ENCODE measurements at places on chromosomes 2 and 18.
A peak's percentile ranks its signal among the peaks of the same experiment; 100 is the strongest.

DNA sequence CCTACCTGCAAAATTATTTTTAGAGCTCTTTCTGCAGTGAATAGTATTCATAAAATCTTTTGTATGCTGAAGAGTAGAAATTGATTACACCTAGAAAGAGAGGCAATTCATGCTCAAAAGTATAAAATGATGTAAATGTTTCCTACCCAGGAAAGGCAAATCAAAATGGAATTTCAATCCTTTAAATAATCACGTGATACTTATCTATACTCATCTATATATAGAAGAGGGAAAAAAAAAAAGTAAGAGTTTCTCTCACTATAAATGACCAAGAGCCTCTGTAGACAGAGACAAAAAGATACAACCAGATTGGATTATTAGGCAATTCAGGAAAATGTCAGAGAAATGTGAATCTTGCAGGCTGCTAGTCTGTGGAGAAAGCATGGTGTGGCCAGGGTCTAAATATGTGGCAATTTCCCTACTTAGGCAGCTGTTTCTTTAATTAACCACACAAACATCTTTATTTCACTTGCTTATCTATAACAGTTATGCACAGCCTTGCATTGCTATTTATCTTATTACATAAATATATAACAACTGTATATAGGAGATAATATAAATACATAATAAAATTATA is 39.5 kb downstream of the METTL8 start:
- no peak for DNase-seq

GRCh38 chr2:162126527-162126926 is 25.5 kb downstream of the GCG start:
- no peak for DNase-seq

- DNase-seq: peak; percentile 73
Observed at GRCh38 chr2:204260162-204260877, 285.0 kb upstream of the PARD3B start.

DNA sequence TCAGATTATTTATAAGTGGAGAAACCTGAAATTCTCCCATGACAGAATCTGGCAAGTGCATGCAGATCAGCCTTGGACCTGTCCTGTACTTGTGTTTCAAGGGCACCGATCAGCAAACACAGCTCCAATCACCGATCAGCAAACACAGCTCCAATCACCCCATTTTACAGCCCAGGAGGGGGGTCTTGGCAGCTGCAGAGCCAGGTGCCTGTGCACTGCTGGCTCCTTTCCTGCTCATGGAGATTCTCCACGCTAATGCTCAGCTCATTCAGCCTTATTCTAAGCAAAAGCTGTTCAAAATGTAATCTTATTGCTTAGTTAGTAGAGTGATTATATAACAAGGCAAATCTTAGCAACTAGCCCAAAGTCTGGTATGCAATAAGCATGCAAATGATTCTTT is 623.1 kb upstream of the HS6ST1 start:
- no peak for DNase-seq

GRCh38 chr18:10919851-10920250 is 229.5 kb downstream of the PIEZO2 start:
- DNase-seq: no peak

DNA sequence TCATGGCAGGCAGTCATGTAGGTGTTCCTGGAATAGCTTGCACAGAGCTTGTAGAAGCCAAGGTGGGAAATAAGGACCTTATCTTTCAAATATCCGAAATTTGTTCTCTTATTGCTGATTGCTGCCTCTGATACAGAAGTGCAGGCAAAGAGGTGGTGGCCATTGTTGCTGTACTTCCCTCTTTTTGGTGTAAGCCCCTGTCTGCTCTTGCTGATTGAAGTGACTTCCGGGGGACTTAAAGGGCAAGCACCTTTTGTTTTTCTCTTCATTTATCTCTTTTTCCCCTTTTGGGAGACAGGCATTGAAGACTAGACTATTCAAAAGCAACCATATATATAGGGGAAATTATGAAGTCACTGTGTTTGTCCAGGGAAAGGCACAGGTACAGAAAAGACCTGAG is 131.6 kb upstream of the OTX1 start:
- no peak for DNase-seq

GRCh38 chr2:162053066-162053807 is 20.8 kb downstream of the DPP4 start:
- no peak for DNase-seq

- peak; percentile 47 for DNase-seq
Observed at GRCh38 chr18:2854875-2855274, 8.1 kb downstream of the EMILIN2 start.

- DNase-seq: peak; percentile 76
Observed at GRCh38 chr2:84901593-84902120, 3.8 kb upstream of the TMSB10 start.

DNA sequence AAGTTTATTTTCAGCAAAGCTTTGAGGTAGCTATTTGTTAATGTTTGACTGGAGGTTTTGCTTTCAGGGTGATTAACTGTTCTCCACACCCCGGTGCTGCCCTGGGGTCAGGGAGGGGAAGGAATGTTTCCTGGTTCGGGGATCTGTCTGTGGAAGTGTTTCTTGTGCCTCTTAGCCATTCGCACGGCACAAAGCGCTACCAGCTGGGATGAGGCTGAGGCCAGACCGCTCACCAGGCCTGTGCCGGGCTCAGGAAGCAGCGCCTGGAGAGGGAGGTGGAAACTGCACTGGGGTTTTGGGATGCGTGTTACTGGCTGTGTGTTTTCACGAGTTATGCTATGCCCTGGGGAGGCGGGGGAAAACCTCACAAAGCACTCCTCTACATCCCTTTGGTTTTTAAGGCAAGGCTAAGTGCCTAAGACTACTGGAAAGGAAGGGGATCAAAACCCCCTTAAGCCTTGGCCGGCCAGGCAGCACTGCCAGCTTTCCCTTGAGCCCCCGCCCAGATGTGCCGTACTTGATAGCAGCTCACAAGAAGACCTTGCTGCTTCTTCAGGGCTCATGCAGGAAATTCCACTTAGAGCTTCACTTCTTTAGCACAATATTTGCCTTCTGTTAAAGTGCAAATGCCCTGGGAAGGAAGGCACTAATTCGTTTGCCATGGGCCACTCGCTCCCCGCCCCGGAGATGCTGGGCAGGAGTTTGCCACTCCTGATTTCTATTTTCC is 65.7 kb upstream of the CNGA3 start:
- no peak for DNase-seq

DNA sequence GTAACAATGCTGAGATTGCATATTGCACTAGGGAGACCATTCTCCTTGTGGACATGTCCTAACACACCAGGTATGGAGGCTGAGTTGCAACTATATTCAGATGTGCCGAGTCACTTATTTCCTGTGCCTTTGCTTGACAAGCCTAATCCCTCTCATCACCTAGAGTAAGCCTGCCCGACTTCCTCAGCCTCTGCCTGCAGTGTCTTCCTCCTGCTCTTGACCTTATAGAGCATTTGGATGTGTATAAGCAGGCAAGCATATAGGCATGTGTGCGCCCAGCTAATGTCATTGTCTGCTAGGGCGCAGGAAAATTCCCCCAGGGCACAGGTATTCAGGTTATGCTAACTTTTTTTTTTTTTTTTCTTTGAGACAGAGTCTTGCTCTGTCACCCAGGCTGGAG is 316.9 kb downstream of the CDH2 start:
- DNase-seq: no peak

DNA sequence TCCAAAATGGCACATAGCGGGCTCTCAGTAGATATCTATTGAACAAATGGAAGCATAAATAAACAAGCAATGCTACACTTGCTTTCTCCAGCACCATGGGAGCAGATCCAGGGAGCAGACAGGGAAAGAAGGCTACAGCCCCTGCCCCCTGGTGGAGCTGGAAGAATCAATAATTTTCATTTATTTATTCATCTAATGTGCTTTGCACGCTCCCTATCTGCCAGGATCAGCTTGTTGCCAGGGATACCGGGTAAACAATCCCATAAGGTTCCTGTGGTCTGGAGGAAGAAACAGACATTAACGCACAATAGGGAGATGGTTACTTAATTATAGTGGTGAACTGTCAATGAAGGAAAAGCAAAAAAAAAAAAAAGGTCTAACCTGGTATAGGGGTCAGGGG is 40.1 kb upstream of the CLASP1 start:
- DNase-seq: peak; percentile 60

GRCh38 chr18:50816419-50817166 is 3.2 kb downstream of the MRO start:
- no peak for DNase-seq

DNA sequence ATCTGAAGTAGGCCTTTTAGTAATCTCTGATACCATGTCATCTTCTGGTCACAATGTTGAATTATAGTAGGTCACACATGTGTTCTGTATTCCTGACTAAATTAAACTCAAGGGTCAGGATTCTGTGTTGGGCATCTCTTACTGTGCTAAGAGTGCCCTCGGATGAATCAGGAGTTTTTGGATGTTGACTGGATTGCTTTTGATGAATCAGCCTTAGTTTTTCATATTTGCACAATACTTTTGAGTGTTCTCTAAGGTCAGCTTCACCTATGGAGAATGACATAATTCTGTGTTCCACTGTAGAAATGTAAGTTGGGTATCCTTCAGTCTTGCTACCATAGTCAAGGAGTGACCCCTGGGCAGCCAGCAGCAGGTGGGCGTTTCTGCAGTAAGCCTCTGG is 190.1 kb downstream of the PTPRM start:
- no peak for DNase-seq

DNA sequence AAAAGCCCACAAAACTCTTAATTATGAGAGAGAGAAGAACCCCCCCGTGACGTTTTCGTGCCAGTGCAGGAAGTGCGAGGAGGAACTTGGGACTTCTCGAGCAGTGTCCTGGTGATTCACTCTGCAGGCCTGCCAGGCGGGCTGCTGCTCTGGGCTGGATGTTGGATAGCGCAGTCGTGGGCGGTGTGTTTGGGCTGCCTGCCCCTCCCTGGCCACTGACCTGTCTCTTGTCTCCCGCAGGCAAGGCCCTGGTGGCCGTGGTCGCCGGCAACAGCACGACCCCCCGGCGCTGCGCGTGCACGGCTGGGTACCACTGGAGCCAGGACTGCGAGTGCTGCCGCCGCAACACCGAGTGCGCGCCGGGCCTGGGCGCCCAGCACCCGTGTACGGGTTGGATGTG is 29.0 kb downstream of the TNFRSF11A start:
- DNase-seq: no peak

GRCh38 chr18:49123431-49123830 is 172.7 kb upstream of the SMAD7 start:
- DNase-seq: peak; percentile 16

DNA sequence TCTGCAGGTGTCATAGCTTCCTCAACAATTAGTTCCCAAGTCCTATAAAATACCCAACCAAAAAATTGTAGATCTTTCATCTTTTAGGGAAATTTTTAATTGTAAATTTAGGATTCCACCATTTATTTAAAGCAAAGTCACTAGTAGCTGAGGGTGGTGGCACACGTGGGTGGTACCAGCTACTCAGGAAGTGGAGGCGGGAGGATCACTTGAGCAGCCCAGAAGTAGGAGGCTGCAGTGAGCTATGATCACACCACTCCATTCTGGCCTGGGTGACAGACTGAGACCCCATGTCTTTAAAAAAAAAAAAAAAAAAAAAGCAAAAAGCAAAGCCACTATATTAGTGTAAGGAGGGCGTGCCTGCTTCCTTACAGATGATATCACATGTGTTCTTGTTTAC is 60.3 kb upstream of the GREB1L start:
- DNase-seq: no peak

- no peak for DNase-seq
Observed at GRCh38 chr2:240248721-240249422, 108.4 kb upstream of the OTOS start.

GRCh38 chr2:71706121-71706520 is 252.8 kb downstream of the DYSF start:
- DNase-seq: no peak

DNA sequence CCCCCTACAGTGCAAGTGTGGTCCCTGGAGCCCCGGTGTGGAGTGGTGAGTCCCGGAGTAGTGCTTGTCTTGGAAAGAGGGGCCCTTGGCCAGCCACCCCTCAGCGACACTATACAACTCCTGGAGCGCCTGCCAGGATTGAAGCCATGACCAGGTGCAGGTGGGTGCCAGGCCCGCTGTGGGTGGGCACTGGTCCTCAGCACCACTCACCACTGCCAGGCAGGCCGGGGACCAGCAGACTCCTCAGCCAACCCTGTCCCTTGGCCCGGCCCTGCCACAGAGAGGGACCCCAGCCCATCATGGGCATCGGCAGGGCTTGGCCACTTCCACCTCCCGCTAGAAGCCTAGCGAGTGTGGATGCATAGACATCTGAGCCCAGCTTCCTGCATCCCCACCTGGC is 42.2 kb downstream of the STK25 start:
- no peak for DNase-seq

GRCh38 chr2:197234671-197235191 is 75.8 kb downstream of the ANKRD44 start:
- DNase-seq: no peak

DNA sequence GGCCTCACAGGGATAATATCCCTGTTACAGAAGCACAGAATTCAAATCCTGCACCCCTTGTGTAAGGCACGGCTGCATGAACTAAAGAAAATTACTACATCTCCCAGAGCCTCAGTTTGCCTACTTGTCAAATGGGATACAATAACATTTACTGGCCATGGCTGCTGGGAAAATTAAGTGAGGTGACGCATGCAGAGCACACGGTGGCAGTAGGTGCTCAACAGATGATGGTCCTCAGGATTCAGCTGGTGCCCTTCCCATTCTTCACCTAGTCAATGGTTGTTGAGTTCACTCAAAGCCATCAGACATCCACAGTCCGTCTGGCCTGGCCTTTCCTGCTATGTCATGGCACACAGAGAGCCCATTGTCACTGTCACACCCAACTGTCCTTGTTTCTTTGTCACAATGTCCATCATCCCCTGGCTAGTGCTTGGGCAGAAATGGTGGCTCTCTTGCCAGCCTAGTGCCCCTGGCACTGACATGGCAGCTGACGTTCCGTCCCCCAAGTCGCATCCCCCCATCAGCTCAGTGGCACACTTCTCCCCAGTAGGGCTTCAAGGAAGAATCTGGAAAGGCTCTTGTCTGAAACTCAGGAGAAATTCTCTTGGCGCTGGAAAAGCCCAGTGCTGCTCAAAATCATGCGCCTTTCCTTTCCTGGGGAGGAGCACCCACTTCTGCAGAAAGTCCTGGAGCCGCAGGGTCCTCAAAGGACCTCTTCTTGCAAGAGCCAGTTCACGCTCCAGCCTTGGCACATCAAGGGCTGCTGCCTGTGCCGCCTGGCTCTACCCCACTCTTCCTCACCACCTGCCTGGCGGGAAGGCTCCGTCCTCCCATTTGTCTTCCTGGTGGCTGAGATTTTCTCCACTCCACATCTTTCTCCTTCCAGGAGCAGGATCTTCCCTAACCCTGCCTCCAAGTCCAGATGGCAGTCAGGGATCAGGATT is 55.9 kb upstream of the SLC66A3 start:
- no peak for DNase-seq

All from fibroblast of skin of right biceps (primary cell).